CMK (cell line): ENCODE measurements at places on chromosomes 7 and 10.

DNA sequence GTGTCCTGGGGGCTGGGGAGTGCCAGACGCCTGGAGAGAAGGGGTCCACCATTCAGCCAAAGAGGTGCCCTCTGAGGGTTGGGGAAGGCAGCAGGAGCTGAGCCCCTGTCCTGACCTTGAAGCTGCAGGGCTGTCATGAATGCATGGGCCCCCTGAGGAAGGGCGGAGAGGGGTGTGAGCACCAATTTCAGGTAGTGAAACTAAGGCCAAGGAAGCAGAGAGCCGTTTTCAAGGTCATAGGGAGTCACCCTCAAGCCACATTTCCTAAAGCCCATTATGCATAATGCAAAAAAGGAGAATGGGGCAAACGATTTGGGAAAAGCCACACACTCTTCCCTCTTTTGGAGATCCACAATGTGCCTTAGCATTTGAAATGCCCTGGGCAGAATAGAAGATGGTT is 37.2 kb downstream of the FIGNL1 start:
- no peak for DNase-seq

GRCh38 chr7:120995654-120996053 is 7.1 kb downstream of the CPED1 start:
- DNase-seq: no peak

DNA sequence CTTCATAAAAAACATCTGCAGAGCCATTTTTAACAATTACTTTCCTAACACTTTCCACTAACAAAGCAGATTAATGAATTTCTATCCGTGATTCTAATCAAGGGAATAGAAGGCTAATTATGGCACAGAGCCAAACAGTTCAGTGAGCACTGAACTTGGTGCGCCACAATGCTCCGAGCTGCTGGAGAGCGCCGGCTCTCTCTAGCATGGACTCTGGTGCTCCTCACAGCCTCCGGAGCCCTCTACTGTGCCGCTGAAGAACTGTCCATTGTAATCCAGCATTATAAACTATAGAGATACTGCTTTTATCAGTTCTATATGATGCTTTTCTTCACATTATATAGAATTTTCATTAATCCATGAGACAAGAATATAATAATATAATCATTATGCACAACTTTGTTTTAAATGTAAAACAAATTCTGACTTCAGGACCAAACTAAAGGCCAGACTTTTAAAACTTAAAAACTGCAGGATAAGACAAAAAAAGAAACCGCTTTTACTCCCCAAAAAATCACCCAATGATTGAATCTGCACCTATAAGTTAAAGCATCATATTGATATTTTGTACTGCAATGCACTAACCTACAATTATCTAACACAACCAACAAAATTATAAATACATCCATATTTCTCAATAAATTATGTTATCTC is 123.6 kb downstream of the RNF32 start:
- no peak for DNase-seq

DNA sequence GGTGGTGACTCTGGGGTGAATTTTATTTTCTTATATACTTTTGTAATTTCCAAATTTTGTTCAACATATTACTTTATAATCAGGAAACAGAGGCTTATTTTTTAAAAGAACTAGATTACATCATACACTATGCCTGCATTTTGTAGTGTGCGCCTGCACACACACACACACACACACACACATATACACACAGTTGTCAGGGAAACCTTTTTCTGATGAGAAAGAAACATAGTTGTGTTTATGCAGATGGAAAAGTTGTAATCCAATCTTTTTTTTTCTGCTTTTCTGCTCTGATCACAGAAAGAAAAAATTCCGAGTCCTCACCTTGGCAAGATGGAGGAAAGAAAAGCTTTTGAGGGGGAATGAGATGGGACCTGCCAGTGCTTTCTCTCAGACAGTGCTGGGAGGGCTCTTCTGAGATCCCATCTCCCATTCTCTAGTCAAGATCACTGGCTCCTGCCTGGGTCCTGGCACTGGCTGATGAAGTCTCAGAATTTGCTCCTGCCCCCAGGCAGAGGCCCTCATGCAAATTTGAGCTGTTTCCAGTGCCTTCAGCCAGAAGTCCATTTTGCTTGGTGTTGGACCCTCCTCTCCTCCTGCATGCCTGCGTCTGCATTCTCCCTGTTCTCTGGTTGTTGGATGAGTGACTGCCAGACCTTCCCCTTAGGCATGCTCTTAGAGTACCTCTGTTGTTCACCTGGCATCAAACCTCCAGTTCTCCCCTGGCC is 59.7 kb downstream of the TLL2 start:
- no peak for DNase-seq

DNA sequence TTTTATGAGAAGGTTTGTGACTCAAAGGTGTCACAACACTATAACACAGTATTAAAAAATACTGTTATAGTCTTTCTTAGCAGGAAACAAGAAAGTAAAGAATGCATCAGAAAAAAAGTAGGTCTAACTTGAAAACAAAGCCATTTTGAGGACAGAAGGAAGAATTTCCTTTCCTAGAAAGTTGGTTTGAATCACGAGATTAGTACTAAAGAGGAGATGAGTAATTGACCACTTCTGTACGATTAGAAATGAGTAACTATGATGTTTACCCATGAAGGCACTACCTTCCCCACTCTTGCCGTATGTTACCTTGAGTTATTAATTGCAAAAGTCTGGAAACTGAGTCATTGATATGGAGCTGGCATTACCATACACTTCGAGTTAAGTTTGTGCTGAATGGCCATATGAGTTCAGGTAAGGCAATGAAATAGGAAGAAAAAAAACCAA is 65.2 kb downstream of the FAM185A start:
- DNase-seq: no peak

- no peak for DNase-seq
These were observed 49.4 kb downstream of the ZNF467 start for GRCh38 chr7:149723795-149724495.

DNA sequence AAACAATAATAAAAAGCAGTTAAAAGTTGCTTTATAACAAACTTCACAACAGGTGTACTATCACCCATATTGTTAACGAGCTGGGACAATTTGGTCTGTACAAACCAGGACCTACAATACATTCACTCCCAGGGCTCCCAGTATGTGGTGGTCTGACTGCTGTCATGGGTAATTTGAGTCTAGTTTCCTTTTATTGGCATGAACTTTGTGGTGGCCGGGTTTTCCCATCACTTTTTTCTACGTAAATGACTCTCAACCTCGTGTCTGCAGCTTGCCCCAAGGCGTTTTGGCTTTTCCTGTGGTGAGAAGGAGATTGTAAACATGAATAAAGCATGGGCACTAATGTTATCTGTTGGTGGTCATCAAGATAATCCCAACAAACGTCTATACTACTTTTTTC is 118.7 kb upstream of the CDK6 start:
- no peak for DNase-seq

- no peak for DNase-seq
These were observed 77.8 kb downstream of the BAMBI start for GRCh38 chr10:28754930-28755718.

- no peak for DNase-seq
These were observed 80.3 kb upstream of the GNAI1 start for GRCh38 chr7:80054356-80054755.
